ENCODE measurements at places on chromosomes 7 and 10.
A peak's percentile ranks its signal among the peaks of the same experiment; 100 is the strongest.

- DNase-seq: no peak
Observed at GRCh38 chr7:36686499-36686898, 37.8 kb downstream of the AOAH start.

DNA sequence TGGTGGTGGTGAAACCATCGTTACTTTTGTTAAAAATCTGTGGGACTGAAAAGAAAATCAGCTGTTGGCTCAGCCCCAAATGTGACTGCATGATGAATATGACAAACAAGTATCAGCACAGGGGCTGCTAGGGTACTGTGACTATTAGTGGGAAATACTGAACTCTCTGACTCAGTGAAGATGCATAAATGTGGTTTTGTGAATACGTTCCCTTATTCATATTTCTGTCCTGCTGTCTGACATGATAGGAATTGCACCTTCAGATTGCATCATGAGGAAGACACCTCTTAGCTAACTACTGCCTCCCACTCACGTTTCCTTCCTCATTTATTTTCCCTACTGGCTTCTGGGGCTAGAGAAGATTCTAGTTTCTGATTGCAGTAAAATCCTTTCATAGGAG, 1.4 kb downstream of the CLEC5A start:
- no peak for DNase-seq

- DNase-seq: no peak
Observed at GRCh38 chr10:90822508-90822907, 35.3 kb downstream of the HTR7 start.

DNA sequence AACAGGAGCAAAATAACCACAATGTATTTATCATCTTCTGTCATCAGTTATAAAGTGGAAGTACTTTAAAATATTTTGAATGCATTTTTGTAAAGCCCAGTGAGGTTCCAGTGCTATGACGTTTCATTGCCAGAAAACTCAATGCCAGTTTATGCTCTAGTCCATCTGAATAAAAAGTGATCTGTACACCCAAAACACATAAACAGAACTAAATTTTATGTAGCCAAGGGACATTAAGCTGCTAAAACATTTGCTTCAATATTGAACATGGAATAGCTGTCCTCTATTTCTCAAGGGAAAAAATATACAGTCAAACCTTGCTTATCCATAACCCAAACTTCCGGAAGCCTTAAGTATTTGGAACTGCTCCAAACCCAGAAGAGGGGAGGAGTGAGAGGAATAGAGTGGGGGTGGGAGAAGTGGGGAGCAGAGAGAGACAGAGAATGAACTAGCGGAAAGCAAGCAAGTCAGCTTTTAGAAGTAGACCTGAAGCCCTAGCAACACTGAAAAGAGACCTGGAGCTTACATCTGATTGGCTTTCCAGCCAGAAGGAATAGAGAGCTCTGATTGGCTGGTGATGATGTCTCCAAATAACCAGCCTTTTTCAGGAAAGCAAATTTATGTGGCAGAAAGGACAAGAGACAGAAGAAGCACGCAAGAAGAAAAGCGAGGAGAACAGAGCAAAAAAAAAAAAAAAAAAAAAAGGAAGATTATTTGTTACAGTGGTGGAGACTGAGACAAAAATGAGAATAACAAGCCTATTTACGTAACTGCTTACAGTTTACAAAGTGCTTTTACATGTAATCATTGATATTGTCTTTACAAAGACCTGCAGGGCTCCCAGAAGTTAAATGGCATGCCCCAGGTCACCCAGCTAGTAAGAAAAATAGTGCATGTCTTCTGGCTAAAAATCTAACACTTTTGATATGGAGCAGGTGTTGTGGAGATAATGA, 196.0 kb downstream of the RNLS start:
- peak; percentile 67 for DNase-seq

GRCh38 chr7:42856605-42856987, 55.3 kb downstream of the C7orf25 start:
- DNase-seq: no peak
